Pons (tissue), 1 donor: ENCODE measurements at places on chromosomes 5 and 9.

- DNase-seq = no peak
Measured at GRCh38 chr9:96514108-96514799, 64.3 kb downstream of the HABP4 start.

DNA sequence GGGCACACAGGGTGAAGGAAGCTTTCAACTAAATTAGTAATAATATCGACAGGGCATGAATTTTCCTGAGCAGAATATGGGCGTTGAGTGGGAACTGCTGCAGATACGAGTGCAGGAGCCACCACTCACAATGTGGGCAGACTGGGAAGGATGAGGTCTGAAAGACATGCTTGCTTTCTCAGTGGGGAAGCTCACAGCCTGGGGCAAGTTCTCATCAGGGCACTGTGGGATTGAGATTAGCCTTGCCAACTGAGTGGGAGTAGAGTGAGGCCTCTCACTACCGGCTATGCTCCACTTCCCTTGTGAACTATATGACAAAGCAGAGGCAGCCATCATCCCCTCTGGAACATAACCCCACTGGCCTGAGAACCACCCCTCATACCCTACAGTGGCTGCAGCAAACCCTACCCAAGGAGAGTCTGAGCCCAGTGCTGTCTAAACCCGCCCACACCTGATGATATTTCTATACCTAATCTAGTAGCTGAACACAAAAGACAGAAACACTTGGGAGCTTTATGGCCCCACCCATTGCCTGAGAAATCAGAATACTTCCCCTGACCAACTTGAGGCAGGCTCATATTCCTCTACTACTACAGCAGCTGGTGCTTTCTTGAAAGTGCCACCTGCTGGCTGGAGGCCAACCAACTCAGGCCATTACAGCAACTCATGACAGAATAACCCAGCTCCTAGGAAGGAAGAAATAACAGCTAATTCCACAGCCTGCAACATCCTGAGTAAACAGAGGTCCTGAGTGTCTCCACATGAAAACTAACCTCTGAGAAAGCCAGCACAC lies 173.7 kb upstream of the SPEF2 start:
- no peak for DNase-seq

DNA sequence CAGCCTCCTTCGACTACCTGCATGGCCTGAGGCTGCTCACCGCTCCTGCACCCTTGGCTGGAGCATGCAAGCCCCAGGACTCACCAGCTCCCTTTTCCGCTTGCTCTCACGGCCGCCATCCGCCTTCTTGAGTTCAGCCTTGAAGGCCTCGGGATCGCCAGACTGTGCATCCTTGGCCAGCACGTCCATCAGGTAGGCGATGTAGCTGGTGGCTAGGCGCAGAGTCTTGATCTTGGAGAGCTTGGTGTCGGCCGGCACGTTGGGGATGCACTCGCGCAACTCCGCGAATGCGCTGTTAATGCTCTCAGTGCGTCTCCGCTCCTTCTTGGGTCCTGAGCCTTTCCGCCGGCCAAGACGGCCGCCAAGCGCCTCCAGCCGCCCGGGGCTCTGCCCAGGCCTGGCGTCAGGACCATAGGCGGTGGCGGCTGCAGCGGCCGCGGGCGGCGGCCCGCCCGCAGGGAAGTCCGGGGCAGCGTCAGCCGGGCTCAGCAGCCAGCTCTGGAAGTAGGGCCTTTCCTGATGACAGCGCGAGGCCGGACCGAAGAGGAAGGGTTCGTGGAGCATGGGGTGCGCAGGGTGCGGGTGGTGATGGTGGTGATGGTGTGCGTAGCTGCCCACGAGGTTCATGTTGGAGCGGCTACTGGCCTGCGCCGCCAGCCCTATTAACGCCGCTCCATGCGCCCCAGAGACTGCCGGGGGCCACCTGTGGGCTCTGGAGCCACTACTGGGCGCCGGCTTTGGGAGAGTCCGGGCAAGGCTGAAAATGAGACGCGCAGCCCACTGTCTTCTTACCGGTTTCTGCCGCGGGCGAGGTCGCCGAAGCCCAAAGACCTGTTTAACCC lies 424 bp downstream of the HAND1 start:
- DNase-seq = no peak

GRCh38 chr5:35939639-35940038 lies 1.2 kb upstream of the CAPSL start:
- no peak for DNase-seq

- DNase-seq = no peak
Measured at GRCh38 chr5:96439477-96440184, 6.6 kb upstream of the PCSK1 start.

- no peak for DNase-seq
Measured at GRCh38 chr9:129816501-129817435, 7.2 kb downstream of the TOR1A start.

DNA sequence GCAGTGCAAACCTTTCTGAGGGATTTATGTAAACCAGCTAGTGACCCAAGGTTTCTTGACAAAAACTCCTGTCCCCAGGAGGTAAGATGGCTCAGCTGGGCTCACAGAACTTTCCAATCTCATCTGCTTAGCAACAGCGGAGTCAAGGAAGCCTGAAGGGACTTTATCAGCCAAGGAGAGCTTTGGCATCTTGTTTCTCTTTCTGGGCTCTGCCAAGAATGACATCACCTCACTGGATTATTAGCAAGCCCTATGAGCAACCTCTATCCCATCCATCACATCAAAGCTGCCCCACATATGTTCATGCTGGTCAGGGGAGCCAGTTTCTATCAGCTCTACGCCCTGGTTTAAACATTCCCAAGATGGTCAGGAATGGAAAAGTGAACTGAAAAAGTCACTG lies 461.3 kb downstream of the ENC1 start:
- DNase-seq = peak; percentile 22

GRCh38 chr9:22170556-22170955 lies 161.5 kb upstream of the CDKN2B start:
- DNase-seq = no peak

GRCh38 chr5:93044859-93045666 lies 536.0 kb downstream of the NR2F1-AS1 start:
- no peak for DNase-seq

DNA sequence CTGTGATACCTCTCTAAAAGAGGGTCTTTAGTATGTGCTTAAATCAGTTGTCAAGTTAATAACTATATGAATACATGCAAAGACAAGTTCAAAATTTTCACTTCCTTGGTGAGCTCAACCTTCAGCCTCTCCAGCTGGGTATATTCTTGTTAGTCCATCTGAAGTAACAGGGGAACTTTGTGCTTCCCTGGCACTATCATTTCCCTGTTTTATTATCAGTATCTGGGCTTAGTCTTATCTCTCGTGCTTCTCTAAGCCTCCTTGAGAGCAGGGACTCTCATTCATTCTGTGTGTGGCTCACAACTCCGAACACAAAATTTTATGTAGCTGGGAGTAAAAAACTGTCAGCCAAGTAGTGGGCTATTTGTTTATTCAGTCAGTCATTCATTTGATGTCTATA lies 175.9 kb upstream of the MAP3K1 start:
- DNase-seq = peak; percentile 42

- peak; percentile 11 for DNase-seq
Measured at GRCh38 chr5:95087816-95088317, 197.0 kb downstream of the MCTP1 start.

- no peak for DNase-seq
Measured at GRCh38 chr5:166433679-166434078, 1857.8 kb upstream of the WWC1 start.

DNA sequence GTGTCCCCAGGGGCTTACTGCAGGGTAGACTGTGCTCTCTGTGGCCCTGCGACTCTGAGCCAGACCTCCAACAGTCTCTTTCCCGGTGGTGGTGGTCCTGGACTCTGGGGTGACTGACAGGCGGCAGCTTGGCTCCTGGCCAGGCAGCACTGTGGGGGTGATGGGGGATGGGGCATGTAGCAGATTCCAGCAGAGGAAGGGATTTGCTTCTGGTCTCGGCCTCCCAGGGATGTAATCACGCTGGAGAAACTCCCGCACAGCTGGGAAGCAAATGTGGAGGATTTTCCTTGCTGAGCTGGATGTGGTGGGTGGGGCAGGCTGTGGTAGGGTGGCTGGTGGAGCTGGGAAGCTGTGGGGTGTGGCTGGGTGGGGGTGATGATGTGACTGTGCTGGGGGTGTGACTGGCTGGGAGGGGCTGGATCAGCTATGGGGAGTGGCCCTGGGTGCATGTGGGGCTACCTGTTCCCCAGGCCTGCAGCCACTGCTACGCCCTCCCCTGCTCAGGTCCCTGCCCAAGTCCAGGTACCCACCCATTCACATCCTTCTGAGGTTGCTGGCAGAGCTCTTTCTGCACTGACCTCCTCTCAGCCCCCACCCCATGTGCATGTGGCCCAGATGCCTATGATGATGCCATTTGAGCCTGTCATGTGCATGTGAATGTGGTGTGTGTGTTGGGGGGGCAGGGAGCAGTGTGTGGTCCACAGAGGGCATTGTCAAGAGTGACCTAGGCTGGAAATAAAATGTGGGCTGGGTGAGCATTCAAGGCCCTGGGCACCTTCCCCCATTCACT lies 3.8 kb downstream of the NDST1 start:
- peak; percentile 55 for DNase-seq

DNA sequence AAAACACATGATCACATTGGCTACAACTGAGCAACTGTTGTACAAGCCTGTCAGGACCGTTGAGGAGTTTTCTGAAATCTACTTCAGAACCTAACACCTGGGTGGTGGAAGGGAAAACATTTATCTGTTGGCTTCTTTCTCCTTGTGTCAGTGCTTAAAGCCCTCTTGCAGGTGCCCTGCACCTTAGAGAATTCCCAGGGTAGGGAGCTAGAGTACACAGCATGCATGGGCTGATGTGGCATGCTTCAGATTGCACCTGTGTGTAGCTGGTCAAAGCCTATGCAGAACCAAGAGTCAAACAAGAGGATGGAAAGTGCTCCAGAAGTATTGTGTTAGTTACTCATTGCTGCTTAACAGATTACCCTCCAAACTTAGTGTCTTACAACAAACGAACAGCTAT lies 33.6 kb upstream of the ZBED3 start:
- no peak for DNase-seq
